Foreskin keratinocyte (primary cell): ENCODE measurements at places on chromosomes 7 and 10.
A peak's percentile ranks its signal among the peaks of the same experiment; 100 is the strongest.

DNA sequence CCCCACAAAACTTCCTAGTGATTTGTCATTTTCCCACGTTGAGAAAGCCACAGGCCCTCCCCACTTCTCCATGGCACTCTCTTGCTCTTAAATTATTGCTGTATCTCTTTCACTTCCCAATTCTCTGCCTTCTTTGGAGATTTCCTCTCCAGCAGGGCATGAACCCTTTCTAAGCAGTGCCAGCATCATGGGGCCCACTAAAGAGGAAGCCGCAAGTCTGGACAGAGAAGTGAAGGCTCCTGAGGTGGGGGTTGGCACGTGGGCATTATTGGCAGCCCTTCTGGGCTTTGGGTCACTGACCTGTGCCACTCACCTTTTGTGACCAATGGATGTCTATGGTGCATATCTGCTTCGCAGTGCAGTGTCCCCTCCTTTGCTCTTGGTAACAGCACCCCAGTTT lies 97.7 kb upstream of the TCF7L2 start:
- DNase-seq, result no peak

- DNase-seq, result peak; percentile 14
These were observed 253.5 kb downstream of the MAGI2 start for GRCh38 chr7:79199961-79200360.

- peak; percentile 94 for DNase-seq
These were observed 1.4 kb upstream of the SLC25A28 start for GRCh38 chr10:99621454-99622251.

GRCh38 chr7:106050746-106051117 lies 61.4 kb downstream of the SYPL1 start:
- no peak for DNase-seq

DNA sequence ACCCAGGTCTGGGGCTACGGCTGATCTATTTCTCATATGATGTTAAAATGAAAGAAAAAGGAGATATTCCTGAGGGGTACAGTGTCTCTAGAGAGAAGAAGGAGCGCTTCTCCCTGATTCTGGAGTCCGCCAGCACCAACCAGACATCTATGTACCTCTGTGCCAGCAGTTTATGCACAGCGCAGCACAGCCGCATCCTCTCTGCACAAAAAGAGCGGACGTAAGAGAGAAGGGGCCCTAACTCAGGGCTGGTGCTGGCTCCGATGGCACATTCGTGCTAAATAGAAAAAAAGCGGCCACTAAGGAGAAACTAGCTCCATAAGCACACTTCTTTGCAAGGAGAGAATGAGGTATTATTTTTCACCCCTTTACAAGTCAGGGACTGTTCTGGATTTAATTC lies 28.3 kb upstream of the PRSS1 start:
- DNase-seq, result no peak

DNA sequence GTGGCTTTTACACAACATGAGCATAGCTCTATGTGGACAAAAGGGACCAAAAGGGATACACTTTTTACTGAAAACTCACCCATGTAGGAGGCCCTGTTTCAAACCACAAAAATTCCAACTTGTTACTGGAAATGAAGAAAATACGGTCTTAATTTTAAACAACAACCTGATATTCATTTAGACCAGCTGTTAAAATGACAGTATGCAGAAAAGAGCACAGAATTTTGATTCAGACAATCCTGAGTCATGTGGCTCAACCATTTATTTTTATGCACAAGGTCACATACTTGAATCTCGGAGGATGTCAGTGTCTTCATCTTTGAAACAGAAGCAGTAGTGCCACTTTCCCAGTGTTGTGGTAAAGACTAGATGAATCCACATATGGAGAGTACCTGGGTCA lies 426.5 kb upstream of the NFE2L3 start:
- DNase-seq, result no peak

DNA sequence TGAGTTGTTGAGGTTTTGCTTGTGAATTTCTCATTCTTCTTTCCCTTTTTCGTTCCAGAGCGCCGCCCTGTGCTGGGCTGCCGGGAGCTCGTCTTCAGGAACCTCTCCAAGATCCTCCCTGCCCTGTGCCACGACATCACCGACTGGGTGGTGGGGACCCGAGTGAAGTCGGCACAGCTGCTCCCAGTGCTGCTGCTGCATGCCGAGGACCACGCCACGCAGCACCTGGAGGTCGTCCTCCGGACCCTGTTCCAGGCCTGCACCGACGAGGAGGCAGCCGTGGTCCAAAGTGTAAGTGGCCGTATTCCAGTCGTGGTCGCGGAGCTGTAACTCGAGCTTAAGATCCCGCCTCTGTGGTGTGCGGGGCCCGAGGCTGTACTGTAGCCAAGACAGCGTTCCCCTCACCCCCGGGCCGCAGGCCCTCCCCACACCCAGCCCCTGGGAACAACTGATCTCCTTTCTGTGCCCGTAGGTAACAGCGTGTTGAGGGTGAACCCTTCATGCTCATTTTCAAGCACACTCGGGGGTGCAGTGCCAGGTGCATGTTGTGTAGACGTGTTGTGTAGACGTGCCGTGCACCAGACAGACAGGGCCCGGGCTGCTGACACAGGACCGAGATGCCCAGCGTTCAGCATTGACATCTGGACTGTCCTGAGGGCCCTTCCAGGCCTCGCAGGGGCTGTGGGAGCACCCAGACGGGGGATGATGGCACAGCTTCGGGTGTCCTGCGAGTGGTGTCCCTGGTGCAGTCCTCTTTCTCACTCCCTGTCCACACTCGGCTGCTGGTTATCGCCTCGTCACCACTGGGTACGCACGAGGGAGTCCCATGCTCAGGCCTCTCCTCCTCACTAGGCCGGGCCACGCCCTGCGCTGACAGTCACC lies 27.7 kb upstream of the PRKAR1B start:
- no peak for DNase-seq

DNA sequence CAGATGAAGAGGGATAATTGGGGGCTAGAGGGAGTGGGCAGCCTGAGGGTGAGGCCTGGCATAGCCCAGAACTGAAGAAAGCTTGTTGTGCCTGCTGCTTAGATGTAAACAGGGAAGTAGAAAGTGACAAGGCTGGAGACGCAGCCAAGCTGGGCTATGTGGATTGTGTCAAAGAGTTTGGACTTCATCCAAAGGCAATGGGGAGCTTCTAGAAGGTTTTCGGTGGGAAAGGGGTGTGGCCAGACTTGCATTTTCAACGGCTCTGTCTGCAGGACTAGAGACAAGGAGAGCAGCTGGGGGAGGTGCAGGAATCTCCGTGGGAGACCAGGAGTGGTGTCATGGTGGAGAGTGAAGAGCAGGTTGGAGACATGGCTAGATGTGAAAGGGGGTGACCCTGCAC lies 48.8 kb downstream of the GOLGA7B start:
- DNase-seq, result no peak
